ENCODE measurements at places on chromosomes 12 and 14.

GRCh38 chr14:32427726-32428528 is 98.8 kb downstream of the AKAP6 start:
- DNase-seq = no peak

GRCh38 chr14:105491366-105491973 is 424 bp downstream of the TEDC1 start:
- peak; percentile 78 for DNase-seq

DNA sequence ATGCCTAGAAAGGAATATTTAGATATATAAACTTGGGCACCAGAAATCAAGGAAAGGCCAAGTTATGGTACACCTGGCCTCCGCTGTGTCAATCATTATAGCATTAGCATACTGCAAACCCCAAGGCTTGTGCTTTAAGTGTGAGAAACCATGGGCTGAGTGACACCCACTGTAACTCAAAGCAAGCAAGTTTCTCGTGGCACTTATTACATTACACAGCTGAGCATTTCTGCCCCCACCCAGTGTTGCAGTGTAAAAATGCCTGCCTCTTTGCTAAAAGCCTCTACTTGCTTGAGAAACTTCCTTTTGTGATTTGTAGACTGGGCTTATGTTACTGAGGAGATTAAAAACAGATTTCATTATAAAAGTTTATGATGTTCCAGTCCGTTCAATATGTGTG is 122.0 kb downstream of the TGFB3 start:
- no peak for DNase-seq

- DNase-seq = no peak
Observed at GRCh38 chr12:95494888-95495287, 20.9 kb downstream of the METAP2 start.

- DNase-seq = no peak
Observed at GRCh38 chr12:82040987-82041743, 282.0 kb upstream of the PPFIA2 start.

Measured in neural progenitor cell (in vitro differentiated cells).